ENCODE measurements at places on chromosomes 1 and 21. TPM values are rescaled to one million over a fixed set of nuclear protein-coding genes. Genes with fewer than 3 reads are reported as not detected.

Gene LRRC7
- total RNA-seq, result under 0.01 TPM

Gene LCE3D
- not detected for total RNA-seq

Gene NEGR1
- total RNA-seq, result 12.2 TPM

Gene TRMT1L
- total RNA-seq, result 19.9 TPM

Gene TBX15
- under 0.01 TPM for total RNA-seq

Gene BRDT
- not detected for total RNA-seq

Gene DLGAP3
- total RNA-seq, result 0.07 TPM

Gene TFAP2E
- not detected for total RNA-seq

Gene SPATA21
- under 0.01 TPM for total RNA-seq

Gene INSRR
- total RNA-seq, result not detected

Gene IGSF5
- total RNA-seq, result not detected

Gene PKP1
- total RNA-seq, result not detected

Gene AADACL3
- not detected for total RNA-seq

Gene KCNN3
- total RNA-seq, result 0.93 TPM

Gene COL18A1
- total RNA-seq, result 175 TPM

Gene SERPINC1
- total RNA-seq, result not detected

Gene SPRR1A
- not detected for total RNA-seq

Gene MTMR11
- total RNA-seq, result 8.8 TPM

Gene PYHIN1
- total RNA-seq, result not detected

Gene SDC3
- total RNA-seq, result 16.6 TPM

Gene AZIN2
- 1.4 TPM for total RNA-seq

All from thoracic aorta endothelial cell (primary cell).